ENCODE measurements at places on chromosomes 5 and 9.

DNA sequence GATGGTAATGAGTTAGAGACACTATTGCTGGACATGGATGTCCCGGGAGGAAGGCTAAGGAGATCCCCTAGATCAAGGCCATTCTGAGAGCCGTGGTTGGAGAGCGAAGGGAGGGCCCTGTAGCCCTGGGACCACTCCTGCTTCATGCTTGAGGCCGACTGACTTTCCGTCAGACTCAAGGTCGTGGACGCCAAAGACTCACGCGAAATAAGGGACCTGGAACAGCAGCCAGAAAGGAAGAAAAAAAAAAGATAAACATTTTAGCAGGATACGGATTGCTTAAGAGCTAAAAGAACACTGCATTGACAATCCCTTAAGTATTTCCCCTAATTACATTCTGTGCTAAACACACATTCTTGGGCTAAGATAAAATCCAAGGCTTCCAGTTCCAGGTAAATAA, 181.2 kb downstream of the GLIS3 start:
- no peak for DNase-seq

DNA sequence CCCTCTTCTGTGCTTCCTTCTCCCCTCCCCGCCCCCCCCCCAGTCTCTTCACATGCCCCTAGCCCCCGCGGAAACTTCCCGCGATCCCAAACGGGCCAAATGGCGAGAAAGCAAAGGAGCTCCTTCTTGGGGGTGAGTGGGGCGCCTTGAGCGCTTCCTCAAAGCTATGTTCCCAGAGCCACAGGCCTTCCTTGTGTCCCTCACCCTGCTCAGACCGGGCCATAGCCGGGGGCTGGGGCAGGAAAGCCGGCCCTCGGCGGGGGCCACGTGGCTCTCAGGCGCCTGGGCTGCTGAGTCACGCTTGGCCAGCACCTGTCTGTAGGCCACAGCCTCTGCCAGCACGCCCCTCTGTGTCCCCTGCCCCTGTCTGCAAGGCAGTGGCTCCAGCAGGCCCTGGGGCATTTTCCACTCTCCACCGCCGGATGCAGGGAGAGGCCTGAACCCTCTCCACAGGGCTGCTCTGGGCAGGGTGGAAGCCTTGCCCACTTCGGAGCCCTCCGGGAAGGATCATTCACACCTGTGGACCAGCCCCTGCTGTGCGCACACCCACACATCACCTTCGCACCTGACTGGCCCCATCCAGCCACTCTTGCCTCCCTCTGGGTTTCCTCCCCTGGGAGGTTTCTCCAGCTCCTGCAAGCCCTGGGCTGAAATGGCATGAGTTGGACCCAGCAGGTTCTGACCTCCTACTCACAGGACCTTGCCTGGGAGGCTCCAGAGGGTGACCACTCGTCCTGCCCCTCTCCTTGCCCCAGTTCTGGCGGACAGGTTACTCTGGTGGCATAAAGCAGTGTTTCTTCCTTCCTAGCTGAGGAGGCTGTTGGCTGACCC, 1.2 kb upstream of the SQSTM1 start:
- DNase-seq, result no peak

- no peak for DNase-seq
These were observed 171.2 kb upstream of the KIF2A start for GRCh38 chr5:62134811-62135210.

GRCh38 chr5:485946-486491, 38.2 kb downstream of the SLC9A3 start:
- no peak for DNase-seq

DNA sequence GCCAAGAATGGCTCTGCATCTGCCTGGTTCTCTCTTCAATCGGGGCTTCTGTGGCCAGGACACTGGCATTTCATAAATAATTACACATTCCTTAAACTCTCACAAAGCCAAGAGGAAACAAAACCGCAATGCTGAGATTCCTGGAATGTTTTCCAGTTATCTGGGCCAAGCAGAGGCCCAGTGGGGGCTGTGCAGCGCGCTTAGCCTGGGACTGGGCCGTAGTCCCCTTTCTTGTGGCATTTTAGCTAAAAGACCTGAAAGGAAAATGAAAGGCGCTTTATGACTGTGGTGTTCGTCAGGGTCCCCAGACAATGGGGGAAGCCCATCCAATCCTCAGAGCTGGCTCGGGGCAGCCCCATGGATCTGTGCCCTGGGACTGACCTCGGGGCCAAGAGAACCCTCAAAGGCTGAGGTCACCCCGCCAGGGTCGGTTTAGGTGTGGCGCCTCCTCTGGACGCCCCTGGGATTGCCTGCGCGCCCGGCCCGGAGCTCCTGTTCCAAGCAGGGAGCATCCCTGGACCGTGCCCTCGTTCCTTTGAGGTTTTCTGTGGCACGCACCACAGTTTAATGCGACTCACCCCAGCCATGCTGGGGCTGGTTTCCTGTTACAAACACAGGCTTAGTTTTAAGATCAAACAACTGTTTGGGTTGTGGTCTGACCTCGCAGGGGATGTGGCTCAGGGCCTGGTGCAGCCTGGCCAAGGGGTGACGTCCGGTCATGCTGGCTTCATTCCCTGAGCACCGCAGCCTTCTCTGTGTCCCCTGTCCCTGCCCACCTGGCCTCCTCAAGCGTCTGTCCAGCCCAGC, 51.5 kb upstream of the NKD2 start:
- DNase-seq, result peak; percentile 81

- no peak for DNase-seq
These were observed 2.9 kb downstream of the CDKN2A start for GRCh38 chr9:21991072-21991959.
